ENCODE measurements at places on chromosomes 5 and 9.
A peak's percentile ranks its signal among the peaks of the same experiment; 100 is the strongest.

DNA sequence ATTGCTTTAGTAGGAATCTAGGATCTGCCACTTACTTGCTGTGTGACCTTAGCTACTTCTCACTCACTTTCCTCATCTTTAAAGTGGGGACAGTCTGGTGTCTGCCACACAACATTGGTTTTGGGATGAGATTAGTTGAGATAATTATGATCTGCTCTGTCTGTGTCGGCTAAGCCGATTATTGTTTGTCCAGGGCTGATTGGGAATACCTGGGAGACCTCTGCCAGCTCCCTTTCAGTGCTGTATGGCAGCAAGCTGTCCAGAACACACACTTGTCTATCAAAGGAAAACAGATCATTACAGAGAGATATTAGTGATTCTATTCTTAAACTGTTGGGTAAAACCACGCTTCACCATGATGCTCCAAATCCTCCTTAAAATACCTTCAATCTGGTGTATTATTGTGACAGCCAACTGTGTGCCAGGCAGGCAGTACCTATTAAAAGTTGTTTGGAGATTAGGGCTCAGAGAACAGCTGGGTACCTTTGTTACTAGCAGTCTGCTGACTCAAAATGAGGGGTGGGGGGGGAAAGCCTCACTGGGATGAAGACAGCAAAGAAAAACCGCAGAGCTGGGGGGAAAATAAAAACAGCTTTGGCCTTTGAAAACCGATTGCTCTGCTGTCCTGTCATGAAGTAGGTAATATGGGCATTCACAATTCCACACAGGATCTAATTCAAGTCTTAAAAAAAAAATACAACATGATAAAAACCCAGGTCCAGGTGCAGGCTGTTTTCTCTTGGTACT is 458.4 kb upstream of the C9orf72 start:
- no peak for DNase-seq

- DNase-seq, result no peak
These were observed 26.2 kb downstream of the OSMR start for GRCh38 chr5:38871790-38872551.

GRCh38 chr5:83577036-83577636 is 105.6 kb downstream of the VCAN start:
- no peak for DNase-seq

GRCh38 chr5:124920909-124921666 is 174.6 kb upstream of the ZNF608 start:
- no peak for DNase-seq

DNA sequence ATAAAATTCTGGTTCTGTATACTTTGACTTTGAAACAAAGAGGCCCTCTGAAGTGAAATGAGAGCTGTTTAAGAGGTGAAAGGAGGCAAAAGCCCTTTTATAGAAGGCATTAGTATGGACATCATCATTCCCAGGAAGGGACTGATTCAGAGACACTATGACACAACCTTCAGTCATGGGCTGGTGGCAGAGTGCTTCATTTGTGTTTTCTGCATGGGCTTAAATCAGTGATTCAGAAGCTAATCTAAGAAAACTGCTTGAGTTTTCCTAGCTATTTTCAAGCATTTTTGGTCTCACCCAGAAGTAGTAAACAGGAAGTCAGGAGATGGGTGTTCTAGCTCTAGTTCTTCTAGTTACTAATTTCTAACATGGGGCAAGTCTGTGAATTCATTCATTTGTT is 288.9 kb downstream of the TRPM3 start:
- DNase-seq, result no peak

DNA sequence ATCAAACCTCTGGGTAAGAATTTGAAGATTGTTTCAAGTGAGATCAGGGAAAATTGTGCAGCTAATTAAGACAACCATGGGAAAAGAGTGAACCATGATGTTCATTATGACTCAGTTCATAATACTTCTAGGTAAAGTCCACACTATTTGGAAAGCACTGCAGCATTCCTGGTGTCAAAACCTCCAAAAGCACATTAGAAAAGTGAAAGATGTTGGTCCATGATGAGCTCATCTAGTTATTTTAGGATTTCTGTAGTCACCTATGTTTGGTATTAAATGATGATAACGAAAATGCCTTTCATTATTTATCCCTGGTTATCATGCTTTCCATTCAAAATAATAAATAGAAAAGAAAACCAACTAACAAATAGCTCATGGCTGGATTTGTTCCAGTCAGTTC is 49.1 kb downstream of the PTCD2 start:
- DNase-seq, result no peak

DNA sequence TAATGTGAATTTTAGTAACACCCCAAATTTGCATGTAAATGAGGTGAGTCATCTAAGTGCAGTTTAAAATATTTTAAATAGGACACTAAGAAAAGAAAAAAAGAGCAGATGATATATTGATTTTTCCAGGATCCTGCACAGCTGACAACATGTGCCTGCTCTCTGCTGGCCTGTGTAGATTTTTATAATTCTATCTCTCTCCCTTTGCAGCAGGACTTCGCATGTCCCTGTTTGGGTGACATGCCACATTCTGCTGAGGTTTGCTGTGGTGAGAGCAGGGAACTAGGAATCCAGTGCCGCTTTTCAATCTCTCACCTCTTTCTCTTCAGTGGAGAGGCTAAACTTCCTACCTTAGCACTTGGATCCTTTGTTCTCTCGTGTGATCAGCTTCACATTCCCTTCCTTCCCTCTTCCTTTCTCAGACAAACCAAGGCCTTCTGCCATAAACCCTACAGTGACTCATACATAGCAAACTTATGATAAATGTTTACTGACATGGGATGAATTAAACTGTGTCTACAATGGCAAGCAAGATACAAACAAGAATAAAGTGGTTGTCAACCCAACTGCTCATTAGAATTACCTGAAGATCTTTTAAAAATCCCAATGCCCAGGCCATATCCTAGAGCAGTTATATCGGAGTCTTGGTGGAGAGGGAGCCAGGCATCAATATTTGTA is 198.8 kb upstream of the EFNA5 start:
- DNase-seq, result no peak

DNA sequence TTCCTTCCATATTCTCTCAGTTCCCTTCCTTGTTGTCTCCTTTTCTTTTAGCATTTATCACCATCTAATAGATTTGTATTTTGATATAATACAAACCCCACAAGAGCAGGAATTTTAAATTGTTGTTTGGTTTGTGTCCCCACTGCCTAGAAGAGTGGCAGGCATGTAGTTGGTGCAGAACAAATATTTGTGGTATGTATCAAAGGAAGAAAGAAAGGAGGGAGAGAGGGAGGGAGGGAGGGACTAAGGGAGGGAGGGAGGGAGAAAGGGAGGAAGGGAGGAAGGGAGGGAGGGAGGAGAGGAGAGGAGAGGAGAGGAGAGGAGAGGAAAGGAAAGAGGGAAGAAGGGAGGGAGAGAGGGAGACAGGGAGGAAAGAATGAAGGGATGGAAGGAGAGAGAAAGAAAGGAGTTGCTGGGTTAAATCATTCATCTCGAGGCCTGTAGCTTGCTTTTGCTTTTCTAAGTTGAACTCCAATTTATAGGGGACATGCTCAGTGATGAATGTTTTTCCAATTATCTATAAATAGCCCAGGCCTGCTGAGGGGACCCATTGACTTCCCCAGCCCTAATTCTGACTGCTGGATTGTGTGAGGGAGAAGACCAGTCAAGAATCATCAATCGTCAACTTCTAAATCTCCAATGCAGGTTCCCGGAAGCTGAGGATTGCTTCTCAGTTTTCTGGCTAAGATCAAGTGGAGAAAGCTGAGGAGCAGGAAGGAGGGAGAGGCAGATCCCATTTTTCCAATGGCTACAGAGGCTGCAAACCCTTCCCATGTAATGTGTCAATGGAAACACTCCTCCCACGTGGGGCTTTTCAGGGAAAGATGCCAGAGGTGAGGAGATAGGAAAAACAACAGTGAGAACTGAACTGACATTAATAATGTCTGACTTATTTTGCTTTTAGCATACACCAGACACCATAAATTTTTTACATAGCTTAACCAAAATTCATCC is 320.7 kb downstream of the ASTN2 start:
- DNase-seq, result no peak

DNA sequence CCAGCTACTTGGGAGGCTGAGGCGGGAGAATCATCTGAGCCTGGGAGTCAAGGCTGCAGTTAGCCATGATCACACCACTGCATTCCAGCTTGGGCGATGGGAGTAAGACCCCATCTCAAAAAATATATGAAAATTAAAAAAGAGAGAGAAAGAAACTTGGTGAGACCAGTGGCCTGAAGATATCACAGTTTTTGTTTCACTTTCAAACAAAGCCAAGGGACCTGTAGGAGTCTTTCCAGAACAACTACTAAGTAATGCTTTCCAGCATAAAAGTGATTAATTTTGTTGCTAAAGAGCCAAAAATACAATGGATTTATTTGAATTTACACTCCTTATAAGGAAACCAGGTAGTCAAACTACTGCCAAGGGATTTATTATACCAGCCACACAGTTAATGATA is 23.5 kb downstream of the GKAP1 start:
- no peak for DNase-seq

DNA sequence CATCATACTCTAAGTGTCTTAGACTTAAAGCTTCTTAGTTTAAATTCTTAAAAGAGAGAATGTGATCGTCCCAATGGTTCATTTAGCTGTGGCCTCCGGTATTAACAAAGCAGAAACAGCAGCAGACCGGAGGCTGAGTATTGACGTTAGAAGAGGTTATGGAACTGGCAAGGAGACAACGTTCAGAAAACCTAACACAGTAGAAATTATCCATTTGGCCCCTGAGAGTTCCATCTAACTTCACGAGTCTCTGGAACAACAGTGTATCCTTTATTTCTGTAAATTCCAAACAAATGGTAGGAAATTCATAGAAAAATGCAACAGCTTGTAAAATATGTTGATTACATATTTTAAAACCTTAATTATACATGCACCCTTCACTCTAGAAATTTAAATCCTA is 107.3 kb upstream of the PTGER4 start:
- no peak for DNase-seq

GRCh38 chr5:79229357-79230174 is 6.4 kb upstream of the JMY start:
- no peak for DNase-seq

DNA sequence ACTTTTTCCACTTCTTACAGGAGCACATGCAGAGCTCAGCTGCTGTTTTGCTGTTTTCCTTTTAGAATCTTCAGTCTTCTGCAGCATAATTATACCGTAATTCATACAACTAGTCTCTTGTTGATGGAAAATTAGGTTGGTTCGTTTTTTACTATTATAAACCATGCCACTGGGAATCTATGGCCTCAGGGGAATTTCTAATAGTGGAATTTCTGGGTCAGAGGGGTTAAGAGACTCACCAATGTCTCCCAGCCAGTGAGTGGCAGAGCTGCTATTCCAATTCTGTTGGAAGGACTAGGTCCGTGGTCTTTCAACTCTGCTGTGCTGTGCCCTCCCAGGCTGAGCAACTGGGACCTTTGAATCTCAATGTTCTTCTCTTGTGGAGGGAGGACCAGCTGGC is 282.5 kb downstream of the ZSWIM6 start:
- DNase-seq, result no peak

DNA sequence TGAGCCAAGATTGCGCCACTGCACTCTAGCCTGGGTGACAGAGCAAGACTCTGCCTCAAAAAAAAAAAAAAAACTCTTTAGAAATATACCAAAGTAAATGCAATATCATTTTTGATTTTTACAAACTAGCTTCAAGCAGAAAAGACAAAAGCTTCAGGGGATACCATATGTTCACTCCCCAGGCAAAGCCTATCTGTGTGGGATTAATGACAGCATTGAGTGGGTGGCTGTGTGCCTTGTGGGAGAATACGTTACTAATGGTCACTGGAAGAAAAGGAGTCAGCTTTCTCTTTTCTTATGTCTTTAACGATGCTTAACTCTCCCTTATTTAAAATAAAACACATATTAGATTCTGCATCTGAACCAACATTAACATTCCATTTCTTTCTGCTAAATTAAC is 1.9 kb downstream of the PCA3 start:
- no peak for DNase-seq

GRCh38 chr5:95284572-95285408 is at the start of gene MCTP1:
Gene MCTP1 (minus strand): TSS chr5:95285094.
- peak; percentile 1 for DNase-seq

DNA sequence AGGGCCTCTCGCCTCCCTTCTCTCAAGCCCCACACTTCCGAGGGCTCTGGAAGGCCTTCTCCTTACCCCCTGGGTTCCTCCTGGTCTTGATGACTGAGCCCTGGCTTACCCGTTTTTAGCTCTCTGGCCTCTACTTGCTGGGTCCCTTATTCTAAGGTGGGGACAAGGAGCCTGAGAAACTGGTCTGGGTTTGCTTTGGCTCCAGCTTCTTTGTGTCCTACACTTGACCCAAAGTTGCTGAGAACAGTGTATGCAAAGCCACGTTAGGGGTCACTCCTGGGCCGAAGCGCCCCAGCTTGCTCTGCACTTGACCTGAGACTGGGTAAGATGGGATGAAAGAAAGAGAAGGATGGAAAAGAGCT is 788 bp downstream of the ZNF346 start:
- no peak for DNase-seq

GRCh38 chr9:95896580-95896979 is 21.1 kb downstream of the ERCC6L2 start:
- DNase-seq, result no peak

GRCh38 chr9:127793093-127793708 is 7.4 kb downstream of the CDK9 start:
- no peak for DNase-seq

DNA sequence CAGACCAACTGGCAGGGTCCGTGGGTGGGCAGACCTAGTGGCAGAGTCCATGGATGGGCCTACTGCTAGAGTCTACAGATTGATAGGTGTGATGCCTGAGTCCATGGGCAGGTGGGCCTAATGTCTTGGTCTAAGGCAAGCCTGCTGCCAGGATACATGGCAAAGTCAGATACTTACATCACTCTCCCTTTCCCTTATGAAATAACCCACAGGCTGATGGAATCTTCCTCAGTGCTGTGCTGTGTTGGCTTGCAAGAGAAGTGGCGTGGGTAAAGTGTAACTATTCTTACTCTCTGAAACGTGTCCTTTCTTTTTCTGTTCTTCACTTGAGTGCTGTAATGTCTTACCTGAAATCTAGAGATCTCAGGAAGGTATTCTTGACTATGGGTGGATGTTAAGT is 67.3 kb upstream of the ADRB2 start:
- DNase-seq, result no peak

DNA sequence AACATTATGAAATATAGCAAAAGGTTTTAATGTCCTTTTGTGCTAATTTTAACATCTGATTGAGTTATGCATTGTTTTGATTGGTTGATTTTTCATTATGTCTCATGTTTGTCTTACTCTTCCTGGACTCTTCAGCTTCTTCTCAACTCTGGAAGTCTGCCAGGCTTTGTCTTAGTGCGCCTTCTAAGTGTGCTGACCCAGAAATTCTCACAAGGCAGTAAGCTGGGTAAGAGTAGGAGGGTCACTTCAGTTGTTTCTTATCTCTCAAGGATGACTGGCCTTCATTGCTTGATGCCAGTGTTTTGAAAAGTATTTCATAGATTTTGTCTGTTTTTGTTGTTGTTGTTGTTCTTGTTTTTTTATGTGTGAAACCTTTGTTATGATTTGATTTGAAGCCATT is 59.2 kb downstream of the RIC1 start:
- no peak for DNase-seq

- no peak for DNase-seq
These were observed 154.8 kb downstream of the SGCD start for GRCh38 chr5:156481741-156482140.

Data from NCI-H1417 treated with DMSO at 0.1 percent for 48 hours (cell line).